ENCODE measurements at places on chromosomes 11 and 22. TPM values are rescaled to one million over a fixed set of nuclear protein-coding genes. Genes with fewer than 3 reads are reported as not detected.

- no peak for DNase-seq
Observed at GRCh38 chr11:129611661-129612446, 203.8 kb upstream of the TMEM45B start.

- DNase-seq: no peak
Observed at GRCh38 chr11:22479971-22480720, 142.0 kb downstream of the SLC17A6 start.

DNA sequence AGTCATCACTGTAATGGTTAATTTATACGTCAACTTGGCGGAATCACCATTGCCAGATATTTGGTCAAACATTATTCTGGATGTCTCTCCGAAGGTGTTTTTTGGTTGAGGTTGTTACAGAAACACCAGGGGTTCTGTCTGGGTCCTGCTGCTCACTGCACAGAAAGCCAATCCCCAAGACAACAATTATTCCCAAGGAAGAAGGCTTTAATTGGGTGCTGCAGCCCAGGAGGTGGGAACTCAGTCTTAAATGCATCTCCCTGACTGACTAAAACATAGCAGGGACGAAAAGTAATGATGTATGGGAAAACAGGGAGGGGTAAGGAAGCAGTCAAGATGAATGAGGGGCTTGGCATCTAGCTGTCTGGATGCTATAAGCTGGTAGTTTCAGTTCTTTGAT is 331.3 kb downstream of the TBC1D22A start:
- no peak for DNase-seq

GRCh38 chr22:50376085-50376651 is 33.0 kb downstream of the PPP6R2 start:
- no peak for DNase-seq

- DNase-seq: no peak
Observed at GRCh38 chr11:100635194-100635593, 51.9 kb upstream of the ARHGAP42 start.

GRCh38 chr22:32348031-32348611 is 9.5 kb upstream of the RFPL3 start:
- DNase-seq: no peak

DNA sequence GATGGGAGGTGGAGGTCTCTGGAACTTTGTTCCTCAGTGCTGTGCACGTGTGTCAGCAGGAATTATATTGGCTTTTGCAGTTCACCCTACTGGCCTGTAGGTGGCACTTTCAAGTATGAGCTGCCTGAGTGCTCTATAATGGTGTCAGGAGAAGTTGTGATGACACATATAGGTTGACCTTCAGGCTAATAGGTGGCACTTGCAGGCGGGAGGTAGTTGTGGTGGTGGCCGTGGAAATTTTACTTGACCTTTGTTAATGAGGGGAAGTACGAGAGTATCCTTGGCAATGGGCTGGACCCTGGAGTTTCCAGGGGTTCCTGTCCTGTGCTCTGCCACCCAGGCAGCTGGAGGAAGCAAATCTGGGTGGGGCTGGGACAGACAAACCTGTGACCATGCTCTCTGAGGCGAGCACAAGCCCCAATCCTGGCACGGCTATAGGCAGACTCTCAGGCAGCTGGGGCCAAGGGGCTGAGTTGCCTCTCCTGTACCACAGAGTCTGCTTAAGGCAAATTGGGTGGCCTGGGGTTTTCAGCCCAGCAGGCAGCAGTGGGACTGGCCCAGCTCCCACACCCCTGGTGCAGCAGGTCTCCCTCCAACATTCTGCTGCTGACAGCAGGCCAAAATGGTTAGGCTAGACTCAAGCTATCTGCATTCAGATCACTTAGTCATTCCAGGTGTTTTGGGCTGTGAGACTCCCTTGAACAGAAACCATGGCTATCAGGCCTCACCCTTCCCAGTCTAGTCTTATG is 147.5 kb upstream of the CTSC start:
- no peak for DNase-seq

GRCh38 chr11:123977731-123978347 is at the start of gene OR10S1:
TSS of gene OR10S1 (minus strand) at chr11:123977781. CDS start at chr11:123977664, 117 bp downstream.
- no peak for DNase-seq

DNA sequence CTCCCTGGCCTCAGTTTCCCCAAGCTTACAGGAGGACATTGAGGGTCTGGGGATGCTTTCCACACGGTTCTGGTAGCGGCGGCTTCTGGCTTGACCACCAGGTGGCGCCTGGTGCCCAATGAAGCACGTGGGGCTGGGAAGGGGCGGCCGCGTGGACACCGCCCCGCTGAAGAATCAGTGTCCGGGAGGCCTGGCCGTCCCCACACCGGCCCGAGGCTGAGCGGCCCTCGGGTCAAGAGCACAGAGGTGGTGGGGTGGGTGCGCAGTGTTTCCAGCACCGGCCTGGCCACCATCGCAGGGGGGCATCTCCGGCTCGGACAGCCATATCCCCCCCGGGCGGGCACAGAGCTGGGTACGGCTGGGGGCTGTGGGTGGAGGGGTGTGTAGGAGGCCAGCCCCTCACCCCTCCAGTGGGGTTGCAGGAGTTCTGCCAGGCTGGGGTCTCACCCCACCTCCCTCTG is 27.8 kb upstream of the PPARA start:
- DNase-seq: no peak

DNA sequence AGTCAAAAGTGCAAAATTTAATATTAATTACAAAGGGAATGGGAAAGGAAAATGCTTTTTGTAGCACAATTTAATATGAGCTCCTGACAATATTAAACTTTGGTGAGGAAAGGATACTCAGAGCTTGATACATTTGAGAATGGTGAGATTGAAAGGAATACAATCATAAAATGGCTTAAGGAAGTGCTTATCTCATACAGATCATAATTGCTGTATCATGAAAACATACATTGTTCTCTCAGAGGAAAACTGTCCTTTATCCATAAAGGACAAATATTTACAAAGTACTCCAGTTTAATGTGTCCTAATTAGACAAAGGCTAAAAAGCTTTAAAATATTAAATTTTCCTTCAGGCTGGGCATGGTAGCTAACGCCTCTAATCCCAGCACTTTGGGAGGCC is 260.4 kb downstream of the TMEM135 start:
- DNase-seq: no peak

GRCh38 chr11:26483108-26483507 is 89.0 kb downstream of the MUC15 start:
- DNase-seq: no peak

DNA sequence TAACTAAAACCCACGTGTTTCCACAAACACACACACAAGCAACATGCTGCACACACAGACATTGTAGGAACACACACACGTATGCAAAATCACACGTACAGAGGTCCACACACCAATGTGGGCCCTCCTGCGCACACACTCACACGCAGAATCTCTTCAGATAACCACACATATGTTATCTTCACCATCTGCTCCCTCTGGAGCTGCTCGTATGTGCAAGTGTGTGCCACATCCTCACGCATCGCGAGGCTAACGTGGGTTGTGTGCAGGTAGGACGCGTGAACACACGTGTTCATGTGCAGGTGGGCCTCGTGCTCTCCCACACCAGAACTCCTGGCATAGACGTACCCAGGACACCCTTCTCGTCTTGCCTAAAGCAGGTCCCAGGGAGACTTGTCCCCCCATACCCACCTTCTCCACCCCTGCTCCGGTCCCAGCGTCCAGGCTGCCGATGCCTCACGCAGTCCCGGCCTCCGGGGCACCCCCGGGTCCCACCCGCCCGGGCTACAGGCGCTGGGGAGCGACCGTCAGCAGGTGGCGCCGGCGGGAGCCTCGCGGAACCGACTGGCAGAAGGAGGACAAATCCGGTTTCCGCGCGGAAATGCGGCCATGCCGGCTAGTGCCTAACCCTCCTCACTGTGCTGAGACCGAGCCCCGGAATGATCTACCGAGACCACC is 10.3 kb upstream of the IGSF9B start:
- no peak for DNase-seq

DNA sequence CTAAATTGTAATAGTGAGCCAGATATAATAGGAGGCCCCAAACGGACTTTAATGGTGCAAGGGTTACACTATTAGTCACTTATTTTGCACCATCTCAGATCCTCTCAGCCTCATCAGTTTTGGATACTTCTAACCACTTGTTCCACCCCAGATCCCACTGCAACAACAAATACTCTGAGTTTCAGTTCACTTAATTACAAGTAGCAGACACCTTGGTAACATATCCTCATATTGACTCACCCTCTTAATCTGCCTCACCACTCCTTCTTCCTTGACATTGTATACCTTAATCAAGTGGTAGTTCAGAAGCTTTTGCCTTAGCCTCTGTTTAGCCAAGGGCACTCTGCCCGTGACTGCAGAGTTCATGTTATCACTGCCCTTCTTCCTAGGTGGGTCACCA is 256.1 kb upstream of the UBASH3B start:
- DNase-seq: no peak

DNA sequence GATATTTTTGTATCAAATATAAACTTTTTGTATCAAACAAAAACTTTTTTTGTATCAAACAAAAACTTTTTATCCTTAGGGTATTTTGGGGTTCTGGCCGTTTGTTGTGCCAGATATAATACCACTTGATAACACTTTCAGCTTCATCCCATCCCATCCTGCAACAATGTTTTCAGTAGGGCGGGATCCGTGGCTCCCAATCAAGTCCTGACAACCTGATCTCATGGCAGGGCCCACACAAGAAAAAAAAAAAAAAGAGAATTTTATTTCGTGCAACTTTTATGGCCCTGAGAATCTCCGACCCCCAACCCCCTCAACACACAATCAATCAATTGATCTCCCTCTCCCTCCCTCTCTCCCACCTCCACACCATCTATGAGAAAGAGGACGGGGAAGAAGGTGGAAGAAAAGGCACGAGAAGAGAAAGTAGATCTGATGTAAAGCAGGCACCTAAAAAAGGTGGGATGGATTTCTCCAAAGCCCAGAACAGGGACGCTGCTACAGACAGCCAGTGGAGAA is 4749.6 kb upstream of the OR11H1 start:
- DNase-seq: no peak

- DNase-seq: peak; percentile 25
Observed at GRCh38 chr22:29457730-29458129, 19.3 kb downstream of the RFPL1 start.

DNA sequence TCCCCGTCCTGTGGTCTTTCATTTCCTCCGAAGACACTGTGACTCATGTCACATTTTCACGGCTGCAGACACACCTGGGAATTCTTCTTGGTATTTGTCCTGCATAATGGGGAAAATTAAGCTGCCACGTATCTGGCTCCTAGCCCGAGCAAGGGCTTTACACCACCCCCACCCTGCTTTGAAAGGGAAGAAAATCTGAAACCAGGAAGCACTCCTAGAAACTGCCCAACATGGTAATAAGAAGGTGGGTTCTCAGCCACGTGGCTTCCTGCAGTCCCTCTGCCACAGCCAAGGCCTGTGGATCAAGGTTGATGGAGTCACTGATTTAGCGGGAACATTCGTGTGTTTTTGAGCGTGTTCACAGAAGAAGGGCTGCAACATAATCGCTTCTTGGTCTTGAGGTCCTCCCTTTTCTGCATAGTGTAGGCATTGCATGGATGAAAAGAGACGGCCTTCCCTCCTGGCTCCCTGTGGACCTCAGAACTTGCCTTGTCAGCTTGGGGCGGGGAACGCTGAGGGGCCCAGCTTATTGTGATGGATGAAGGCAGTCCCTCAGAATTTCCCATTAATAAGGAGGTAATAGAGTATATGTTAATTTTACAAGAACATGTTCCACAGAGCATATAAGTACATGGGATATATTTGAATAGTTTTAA is 292.0 kb downstream of the NTM start:
- no peak for DNase-seq

- no peak for DNase-seq
Observed at GRCh38 chr11:60762851-60763691, 6.4 kb downstream of the MS4A15 start.

Gene BAIAP2L2
- 0.21 TPM for total RNA-seq

Gene NXPE2
- not detected for total RNA-seq

Gene CFAP300
- total RNA-seq: 2.5 TPM

Gene KCNK7
- total RNA-seq: not detected

All from chondrocyte (in vitro differentiated cells).